ENCODE measurements at places on chromosomes 16 and 17.

GRCh38 chr16:84919708-84920107 is 91.6 kb downstream of the ZDHHC7 start:
- DNase-seq, result no peak

- no peak for DNase-seq
Observed at GRCh38 chr17:28698253-28698941, 13.3 kb downstream of the PROCA1 start.

DNA sequence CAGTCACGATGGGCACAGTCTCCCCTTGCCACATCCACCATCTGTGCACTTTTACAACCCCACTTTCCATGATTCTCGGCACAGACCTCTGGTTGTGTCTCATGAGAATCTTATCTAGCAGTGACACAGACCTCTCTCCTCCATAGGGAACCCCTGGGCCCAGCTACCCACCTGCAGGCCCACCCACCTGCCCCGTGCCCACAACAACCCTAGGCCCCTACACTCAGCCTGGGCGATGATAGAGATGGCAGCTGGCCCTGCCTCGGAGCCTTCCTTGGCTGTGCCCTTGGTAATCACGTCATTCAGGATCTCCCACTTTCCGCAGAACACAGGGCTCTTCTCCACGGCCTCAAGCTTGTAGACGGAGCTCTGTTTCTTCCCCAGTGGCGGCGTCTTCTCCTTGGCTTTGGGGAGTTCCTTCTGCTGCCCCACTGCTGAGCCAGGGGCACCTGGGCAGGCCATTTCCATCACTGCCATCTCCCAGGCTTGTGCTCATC is 26.5 kb downstream of the MAP3K14 start:
- no peak for DNase-seq

- no peak for DNase-seq
Observed at GRCh38 chr17:73091770-73092522, 542 bp downstream of the SLC39A11 start.

DNA sequence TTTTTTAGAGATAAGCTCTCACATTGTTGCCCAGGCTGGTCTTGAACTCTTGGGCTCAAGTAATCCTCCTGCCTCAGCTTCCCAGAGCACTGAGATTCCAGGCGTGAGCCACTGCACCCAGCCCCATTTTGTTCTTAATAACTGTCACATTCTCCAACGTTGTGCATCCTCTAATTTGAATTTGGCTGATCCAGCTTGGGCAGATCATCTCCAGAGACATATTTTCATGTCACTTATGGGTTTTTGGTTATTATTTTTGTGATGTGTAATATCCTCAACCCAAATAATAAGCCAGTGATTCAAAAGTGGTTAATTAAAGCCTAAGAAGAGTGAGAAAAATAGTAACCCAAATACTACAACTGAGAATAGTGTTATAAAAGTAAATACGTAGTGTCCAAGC is 16.2 kb upstream of the COL1A1 start:
- no peak for DNase-seq

DNA sequence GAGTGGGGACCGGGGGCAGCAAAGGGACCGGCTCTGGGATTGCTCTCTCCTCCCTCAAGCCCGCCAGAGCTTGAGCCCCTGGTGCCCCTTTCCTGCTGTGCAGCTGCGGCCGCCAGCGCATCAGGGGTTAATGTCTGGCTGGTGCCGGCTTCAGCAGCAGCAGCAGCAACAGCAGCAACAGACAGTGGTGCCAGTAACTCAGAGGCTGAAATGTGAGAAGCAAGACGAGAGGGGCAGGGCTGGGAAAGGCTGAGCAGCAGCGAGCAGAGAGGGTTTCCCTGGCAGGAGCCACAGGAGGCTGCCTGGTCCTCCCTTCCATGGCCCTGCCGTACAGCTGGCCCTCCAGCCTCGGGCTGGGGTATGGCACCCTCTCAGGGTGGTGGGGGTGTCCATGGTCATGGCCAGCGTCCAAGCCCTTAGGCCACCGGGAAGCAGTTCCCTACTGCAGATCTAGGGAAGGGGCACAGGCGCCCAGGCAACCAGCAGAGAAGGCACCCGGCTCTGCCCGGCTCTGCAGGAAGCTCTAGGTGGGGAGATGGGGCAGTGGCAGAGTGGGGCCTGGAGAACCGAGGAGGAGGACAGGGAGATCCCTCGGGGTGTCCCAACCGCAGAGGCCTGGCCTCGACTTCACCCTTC is 21.1 kb upstream of the TFAP4 start:
- DNase-seq, result no peak

DNA sequence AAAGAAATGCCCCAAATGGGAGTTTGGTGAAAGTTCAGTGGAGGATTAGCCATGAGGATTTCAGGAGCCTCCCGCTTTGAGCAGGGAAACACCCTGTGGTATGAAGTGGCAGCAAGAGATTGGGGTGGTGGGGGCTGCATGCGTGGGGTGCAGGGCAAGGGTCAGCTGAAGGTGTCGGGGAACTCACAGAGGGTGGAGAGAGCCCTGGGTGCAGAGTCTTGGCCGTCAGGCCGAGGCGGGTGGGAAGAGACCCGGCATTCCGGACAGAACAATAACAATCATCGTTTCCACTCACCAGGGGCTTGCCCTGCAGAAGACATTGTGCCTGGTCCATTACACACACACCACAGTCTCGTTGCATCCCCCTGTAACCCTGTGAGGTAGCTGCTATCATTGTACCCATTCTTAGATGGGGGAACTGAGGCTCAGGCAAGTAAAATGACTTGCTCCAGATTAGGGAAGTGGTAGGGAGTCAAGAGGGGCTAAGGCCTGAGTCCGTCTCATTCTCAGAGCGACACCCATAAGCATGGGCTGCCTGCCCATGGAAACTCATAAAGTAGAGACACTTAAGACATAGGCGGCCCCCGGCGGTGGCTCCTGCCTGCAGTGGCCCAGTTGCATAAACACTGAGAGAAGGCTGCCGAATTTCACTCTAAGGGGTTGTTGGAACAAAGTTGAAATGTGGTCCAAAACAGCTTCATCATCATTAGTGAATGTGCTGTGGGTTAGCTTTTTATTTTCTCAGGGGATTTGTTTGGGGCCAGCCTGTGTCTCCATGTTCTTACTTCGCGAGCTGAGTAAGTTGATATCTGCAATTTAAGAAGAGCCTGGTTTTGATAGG is 93.3 kb downstream of the CMIP start:
- DNase-seq, result no peak

DNA sequence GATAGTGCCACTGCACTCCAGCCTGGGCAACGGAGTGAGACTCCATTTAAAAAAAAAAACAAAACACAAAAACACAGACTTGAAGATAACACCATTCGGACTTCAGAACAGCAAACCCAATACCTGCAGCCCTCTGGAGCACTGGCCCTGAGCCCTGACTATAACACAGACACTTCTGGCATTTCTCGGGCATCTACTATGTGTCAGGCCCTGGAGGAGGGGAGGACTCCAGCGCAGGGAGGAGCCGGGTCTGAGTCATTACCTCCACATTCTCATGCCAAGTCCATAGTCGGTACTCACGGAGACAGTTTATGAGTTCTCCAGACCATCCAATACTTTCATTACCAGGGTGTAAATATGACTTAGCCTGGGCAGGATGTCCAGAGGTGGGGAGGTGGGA is 48.8 kb downstream of the PITPNM3 start:
- no peak for DNase-seq
